ENCODE measurements at places on chromosomes 2 and 18.

DNA sequence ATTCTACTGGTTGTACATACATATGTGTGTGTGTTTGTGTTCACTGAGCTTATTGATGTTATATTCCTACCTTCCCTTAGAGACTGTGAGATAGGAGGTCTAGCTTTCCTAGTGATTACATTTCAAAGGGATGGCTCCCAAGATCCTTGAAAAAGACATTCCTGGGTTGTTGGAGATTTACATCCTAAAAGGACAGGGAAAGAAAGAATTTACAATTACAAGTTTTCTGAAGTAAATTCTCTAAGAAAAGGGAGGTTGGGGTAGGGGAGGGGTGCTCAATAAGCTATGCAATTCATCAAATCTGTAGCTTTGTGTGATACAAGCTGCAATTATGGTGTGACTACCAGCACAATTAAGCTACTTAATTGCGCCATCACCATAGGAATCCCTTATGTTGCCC is 284.3 kb downstream of the NUP35 start:
- DNase-seq = no peak

DNA sequence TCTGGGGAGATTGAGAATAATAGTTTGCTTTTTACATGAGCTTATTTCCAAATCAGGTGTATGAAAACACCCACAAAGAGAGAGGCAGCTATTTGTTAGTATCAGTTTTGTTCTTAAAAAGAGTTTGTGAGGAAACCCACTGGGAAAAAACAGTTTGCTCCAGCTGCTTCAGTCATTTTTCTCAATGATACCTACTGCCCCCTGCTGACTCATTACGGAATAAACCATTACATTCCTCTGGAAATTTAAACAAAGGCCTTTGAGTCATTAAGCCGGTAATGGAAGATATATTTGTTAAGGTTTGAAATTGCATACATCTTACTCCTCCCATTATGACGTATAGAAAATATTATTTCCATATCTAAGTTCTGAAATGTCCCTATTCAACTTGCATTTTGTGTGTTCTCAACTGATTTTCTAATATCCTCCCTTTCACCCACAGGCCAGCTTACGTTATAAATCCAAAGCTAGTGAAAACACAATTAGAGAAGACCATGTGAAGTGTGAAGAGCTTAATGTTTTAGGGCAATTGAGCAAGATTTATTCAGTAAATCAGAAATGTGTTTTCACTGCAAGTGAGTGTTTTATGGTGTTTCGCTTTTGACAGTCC is 761.6 kb downstream of the DSC3 start:
- DNase-seq = no peak

DNA sequence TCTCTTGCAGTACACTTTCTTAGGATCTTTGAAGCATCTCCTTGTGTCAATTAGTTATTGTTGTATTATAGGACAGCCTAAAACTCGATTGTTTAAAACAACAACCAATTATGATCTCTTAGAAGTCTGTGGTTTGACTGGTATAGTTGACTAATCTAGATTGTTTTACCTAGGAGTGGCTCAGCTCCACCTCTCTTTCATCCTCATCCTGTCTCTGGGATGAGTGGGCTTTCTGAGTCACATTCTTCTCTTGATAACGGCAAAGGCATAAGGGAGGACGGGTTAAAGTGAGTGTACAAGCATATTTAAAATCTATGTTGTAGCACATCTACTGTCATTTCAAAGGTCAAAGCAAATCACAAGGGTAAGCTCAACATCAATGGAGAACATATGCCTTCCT is 102.3 kb upstream of the GULP1 start:
- no peak for DNase-seq

GRCh38 chr2:6518361-6518760 is 347.3 kb downstream of the CMPK2 start:
- no peak for DNase-seq

- no peak for DNase-seq
Measured at GRCh38 chr18:62348474-62348873, 23.4 kb downstream of the TNFRSF11A start.

- DNase-seq = no peak
Measured at GRCh38 chr2:101718993-101719571, 21.6 kb downstream of the MAP4K4 start.

GRCh38 chr2:240432820-240433801 is 2.4 kb upstream of the GPC1 start:
- peak; percentile 49 for DNase-seq

DNA sequence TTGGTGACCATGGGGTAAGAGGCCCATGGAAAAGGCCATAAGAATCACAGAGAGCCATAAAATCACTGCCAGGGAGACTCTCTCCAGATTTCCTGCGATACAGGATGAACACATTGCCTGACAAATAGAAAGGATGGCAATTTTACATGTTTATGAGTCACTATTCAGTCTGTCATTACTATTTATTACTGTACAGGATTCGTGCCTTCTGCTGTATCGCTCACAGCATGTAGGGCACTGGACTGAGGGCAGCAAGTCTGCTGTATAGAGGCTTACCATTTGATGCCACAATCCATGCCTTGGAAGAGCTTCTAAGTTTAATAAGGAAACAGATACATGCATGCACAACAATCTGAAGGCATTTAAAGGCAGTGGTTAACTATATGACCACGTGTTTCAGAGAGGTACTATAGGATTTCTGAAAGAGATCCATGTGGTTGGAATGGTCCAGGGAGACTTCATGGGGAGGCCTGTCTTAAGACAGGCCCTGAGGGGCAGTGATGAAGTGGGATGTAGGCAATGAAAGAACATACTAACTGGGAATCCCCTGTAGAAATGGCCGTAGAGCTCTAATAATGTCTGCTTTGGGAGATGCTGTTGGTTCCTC is 702.4 kb upstream of the RAB6C start:
- DNase-seq = no peak

DNA sequence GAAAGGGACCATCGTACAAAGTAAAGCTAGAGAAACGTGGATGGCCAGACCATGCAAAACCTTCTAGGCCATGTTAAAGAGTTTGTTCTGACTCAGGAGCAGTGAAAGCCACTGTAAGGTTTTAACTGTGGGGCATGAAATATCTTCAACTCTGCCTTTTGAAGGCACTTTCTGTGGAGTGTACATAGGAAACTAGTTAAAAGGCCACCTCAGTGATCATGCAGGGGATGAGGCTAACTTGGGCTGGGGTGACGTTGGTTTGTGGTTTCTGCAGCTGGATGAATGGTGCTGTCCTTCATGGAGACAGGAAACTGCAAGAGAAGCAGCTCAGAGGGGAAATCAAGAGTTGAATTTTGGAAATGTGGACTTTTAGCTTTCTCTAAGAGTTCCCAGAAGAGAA is 190.7 kb downstream of the CDCA7 start:
- no peak for DNase-seq

- DNase-seq = no peak
Measured at GRCh38 chr2:175999283-175999819, 2.7 kb downstream of the LNPK start.

DNA sequence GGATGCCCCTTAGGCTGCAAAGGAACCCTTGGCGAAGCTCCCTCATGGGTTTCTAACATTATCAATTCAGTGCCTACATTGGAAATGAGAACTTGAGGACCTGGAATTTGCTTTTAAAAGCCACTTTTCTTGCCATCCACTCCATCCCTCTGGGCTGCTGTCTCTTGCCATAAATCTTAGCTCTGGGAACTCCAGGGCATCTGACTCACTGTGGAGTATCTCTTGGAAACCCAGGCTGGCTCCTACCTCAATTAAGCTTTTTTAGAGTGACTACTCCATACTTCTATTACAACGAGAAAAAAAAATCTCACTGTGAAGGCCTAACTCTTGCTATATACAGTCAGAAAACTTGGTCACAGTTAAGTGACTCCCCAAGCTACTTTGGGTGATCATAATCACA is 227.2 kb upstream of the SETBP1 start:
- no peak for DNase-seq

DNA sequence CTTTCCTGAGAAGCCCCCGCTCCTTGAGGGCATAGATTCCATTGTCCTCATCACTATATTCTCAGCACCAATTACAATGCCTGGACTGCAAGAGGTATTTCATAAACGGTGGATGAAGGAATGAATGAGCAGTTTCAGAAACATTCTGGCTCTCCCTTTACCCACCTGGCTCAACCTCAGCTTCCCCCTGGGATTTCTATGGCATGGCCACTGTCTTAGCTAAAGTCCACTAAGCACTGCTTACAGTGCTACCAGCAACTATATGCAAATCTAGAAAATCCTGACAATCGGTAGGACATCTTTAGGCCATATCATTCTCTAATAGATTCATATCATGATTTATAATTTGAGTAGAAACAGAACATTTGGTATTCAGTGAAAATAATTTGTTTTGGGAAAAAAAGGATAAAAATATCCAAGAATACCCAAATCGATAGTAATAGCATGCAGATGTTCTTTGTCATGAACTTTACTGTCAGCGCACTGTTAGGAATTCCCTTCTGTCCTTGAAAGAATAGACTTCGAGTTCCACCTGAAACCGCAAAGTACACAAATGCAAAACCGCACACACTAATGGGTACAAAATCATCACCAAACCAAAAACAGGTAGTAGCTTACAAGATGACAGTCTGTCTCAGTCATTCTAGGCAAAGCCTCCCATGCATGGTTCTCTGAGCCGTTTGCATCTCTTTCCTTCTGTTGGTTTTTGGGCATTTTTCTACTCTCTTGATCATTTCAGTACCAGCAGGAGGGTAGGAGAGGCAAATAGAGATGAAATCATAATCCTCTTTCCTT is 303.6 kb upstream of the ID2 start:
- no peak for DNase-seq

GRCh38 chr2:168525020-168525419 is 68.9 kb downstream of the CERS6 start:
- DNase-seq = no peak

Measured in ecto neural progenitor cell (in vitro differentiated cells).